ENCODE measurements at places on chromosomes 6 and 20.

GRCh38 chr6:34414999-34415858, 10.6 kb downstream of the RPS10 start:
- no peak for DNase-seq

GRCh38 chr6:166525567-166525966, 60.9 kb downstream of the RAMACL start:
- DNase-seq = no peak

DNA sequence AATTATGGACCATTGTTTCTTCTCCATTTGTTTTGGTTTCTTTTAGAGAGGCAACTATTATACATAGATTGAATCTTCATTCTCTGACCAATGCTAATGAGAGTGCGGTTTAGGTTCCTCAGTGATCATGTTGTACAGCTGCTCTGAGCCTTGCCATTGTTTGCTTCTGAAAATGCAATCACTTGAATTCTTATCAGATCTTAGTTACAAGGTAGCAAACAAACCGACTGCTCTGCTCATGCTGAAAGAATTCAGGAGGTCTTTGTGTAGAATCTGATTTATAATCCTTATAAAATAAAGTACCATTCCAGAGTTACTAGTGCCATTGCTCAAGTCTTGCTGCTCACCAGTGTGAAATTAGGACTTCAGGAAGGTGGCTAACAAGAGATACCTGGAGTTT, 569.1 kb upstream of the ID4 start:
- no peak for DNase-seq

DNA sequence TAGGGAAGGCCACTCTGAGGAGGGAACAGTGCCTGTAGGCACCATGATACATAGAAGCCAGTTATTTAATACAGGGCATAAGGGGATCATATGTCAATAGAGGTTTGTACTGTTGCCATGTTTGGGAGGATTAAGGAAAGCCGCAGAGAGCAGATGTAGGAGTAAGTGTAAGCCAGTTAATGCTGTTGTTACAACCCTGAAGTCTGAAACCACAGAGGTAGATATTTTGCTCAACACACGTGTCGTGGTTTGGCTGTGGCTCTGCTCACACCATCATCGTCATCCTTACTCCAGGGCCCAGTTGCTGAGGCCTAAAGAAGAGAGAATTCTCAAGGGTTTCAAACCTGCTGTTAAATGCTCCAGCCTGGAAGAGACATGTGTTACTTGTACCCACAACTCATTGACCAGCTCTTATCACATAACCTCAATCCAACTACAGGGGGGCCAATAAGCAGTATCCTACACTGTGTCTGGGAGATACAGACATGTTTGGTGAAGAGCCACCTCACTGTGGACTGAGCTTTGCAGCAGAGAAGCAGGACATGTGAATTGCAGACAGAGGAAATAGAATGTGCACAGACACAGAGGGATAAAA, 31.0 kb upstream of the PSMF1 start:
- DNase-seq = no peak

DNA sequence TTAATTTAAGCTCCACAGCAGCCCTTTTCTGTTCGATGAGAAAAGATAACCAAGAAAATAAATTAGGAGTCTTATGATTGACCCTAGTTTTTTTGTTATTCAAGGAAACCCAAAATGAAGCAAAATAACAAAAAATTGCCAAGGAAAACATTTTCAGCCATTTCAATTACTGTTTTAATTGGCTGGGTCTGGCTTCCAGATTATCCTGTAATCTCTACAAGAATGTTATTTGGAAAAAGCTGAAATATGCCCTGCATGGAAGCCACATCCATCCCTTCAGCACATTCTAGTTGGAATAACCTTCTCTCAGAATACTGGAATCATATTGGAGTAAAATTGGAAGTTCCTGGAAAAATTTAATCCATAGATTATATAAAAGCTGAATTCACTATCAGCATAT, 191.1 kb upstream of the CCN2 start:
- no peak for DNase-seq

DNA sequence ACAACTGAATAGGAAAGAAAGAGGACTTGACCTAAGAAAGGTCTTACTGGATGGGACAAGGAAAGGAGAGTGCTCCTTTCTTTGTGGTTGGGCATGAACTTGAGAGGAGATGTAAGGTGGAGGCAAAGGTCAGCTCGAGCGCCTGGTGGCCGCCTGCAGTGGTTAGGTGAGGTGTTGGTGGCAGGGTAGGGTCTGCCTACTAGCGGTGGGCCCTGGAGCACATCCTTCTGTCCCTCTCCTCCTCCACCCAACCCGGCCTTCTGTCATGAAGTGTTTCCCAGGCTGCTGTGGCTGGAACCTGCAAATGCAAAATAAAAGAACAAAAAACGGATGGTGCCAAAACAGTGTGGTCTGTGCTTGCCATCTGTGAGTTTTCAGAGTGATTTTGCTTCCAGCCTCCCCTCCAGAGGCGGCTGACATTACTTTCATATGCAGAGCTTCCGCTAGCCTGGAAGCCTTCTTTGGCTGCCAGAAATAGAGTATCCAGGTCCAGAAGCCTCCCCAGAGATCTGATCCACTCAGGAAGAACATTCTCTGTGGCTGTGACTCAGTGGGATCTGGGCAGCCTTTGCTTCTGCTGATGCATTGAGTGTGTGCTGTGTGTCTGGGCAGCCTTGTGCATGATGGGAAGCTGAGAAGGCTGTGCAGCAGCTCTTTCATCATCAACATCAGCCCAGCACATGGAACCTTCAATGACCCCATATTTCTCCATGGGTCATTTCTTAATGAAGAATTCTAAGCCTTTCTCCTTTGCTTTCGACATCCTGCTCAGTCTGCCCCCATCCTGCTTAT, 79.8 kb upstream of the FAM184A start:
- DNase-seq = no peak

GRCh38 chr6:63372951-63373533, 53.3 kb upstream of the LGSN start:
- DNase-seq = no peak

DNA sequence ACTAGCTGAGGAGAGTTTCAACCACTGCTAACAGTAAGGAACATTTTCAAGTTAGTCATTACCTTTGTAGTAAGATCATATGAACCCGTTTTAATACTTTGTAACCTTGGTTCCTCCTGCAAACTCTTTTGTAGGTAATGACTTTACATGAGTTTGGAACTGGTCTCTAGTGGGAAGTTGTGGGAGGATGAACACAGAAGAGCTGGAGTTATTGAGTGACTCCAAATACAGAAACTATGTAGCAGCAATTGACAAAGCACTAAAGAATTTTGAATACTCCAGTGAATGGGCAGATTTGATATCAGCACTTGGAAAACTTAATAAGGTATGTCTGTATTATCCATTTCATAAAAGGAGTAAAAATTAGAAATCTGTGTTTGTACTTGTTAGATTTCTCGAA, 29.3 kb downstream of the DOP1A start:
- DNase-seq = no peak

DNA sequence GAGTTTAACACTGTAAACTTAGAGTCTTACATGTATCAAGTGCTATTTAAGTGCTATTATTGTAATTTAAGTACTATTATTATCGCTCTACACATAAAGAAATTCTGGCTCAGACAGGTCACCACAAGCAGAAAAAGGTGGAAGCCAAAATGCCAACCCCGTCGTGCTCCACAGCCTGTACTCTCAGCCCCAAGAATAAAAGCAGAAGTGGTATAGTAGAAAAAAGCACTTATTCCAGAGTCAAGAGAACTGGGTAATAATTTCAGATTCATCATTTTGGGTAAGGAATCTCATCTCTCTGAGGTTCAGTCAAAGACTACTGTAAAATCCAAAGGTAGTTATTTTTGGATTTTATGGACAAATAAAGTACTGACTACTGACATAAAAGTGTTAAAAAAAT, 943 bp downstream of the ZUP1 start:
- no peak for DNase-seq

- DNase-seq = no peak
These were observed 150.7 kb downstream of the UTRN start for GRCh38 chr6:144435602-144436426.

DNA sequence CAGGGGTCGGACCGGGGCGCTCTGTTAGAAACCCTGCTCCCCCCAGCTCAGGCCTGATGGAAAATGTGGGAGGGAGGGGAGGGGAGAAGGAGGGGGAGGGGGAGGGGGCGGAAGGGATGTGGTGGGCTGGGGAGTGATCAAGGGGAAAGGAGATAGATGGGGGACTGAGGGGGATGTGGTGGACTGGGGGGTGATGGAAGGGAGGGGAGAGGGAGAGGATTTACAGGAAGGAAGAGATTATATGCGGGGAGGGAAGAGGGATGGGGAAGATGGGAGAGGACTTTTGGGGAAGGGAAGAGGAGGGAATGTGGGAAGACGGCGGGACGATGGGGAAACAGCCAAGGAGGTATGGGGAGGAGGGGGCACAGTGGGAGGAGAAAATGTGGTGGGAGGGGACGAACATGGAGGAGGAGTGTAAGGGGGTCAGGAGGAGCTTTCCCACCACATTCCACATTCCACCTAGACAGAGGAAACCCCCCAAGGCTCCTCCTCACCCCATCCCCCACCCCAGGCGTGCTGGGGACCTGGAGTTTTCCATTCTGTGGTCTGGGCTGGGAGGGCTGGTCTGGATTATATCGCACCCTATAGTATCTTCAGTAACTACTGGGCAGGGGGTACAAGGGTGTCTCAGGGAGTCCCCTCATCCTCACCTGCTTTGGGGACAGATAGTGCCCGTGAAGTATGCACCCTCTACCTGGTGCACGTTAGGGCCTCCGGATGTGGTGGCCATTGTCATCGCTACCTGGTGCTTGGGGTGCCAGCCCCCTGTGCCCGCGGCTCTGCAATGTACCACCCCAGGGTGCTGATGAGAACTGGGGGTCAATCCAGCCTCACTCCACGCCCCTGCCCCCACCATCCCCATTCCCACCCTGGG, 578 bp upstream of the PTGIS start:
- no peak for DNase-seq

GRCh38 chr20:17681726-17682102, 328 bp downstream of the RRBP1 start:
- no peak for DNase-seq

DNA sequence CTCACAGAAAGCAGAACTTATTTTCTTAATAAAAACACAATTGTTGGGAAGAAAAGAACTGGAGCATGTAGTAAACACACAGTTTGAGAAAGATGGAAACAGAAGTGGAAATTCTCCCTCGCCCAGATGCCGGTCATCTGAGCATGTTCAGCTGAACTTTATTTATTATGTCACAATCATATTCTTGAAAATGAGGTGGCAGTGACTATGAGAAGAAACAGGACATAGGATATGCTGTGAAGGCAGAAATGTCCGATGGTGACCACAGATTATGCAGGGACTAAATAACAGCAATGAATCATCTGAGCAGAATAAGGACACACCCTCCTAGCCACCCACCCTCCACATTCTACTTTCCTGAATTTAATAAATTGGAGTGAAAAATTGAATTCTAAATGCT, 425.3 kb upstream of the NOX3 start:
- no peak for DNase-seq

DNA sequence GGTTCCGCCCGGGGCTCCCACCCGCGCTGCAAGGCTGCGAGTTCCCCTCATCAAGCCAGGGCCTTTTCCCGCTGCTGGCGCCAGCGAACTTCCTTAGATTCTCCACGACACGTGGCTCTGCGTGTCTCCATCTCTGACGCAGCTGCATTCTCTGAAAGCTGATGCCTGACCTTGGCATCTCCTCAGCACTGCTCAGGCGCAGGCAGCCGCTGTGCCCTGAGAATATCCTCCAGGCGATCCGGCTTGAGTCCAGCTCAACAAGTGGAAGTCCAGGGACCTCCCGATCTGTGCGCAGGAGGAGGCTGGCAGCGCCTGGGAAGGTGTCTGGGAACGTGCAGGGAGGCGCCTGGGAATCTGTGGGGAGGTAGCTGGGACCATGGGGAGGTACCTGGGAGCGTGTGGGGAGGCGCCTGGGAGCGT, 171.2 kb upstream of the THBS2 start:
- DNase-seq = no peak

DNA sequence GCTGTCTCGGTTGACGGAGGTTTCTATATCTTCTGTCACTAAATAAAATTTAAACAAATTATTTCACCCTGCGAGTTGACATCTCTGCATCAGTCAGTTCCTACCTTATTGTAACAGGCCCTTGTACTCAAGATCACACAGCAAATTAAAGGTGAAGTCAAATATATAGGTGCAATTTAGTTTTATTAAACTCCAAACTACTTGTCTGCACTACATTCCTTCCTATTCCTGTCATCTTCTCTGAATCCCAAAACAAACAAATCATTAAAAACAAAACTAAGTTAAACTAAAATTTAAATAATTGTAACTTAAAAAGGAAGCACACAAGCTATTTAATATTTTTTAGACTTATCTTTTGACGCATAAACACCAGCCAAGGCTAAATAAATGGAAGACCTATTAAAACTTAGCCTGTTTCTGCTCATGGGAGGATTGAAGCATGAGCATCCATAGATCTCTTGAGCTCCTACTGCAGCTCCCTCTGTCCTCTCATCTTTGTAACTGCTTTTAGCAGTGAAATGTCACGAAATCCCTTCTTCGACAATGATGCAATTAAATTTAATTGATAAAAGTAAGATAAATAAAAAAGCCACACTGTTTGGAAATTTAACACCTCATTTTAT, 1152.3 kb upstream of the GJE1 start:
- DNase-seq = no peak

GRCh38 chr6:133502441-133503335, 261.5 kb downstream of the EYA4 start:
- DNase-seq = no peak

- no peak for DNase-seq
These were observed 12.2 kb downstream of the DLL1 start for GRCh38 chr6:170278743-170279094.

- no peak for DNase-seq
These were observed 109.0 kb upstream of the RIN2 start for GRCh38 chr20:19649041-19649440.

- no peak for DNase-seq
These were observed 17.0 kb downstream of the GPX5 start for GRCh38 chr6:28542440-28543296.

DNA sequence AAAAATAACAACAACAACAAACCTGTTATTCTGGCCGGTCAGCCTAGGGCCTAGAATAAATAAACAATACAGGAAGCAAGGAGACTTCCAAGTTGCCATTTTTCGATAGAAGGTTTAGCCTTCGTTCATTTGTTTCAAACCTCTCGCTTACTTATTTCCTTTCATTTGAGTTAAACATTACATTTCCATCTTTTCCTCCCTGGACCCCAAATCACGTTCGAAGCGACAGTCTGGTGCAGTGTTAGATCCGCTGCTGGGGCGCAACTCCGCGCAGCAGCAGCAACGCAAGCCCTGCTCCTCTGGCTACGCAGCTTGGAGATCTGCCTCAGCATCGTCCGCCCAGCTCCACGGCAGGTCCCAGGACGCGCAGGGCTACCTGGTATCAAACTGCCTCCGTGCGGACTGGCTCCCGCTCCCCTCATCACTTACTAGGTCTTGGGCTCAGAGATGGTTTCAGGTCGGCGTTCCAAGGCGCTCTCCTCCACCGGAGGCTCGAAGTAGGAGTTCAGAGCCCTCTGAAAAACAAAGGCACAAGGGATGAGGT, 530 bp downstream of the TDP2 start:
- DNase-seq = peak; percentile 10

GRCh38 chr6:26288155-26288554, 76.8 kb upstream of the BTN3A2 start:
- no peak for DNase-seq

Data from stimulated activated CD4-positive, alpha-beta T cell treated with anti-CD3 and anti-CD28 coated beads, Interleukin-1b, Interleukin-23, amount 100 ng/mL, for 1 hour (primary cell).